ENCODE measurements at places on chromosomes 1 and 21.

GRCh38 chr1:55359611-55360010 lies 144.4 kb upstream of the USP24 start:
- DNase-seq, result no peak

DNA sequence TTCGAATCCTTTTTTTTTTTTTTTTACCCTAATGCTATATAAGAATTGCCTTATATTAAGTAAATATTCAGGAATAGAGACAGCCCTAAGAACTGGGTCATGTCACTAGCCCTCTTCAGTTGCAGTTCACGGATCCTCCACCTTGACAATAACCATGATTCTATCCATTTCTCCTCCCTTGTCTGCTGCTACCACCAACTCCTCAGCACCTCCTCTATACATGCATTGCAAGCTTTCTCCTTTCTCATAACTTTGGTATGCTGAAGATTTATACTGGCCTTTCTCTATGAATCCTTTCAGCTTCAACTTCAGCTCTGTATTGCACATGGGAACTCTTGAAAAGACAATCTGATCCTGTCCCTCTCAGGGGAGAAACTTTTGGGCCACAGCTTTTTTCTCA lies 14.3 kb upstream of the DR1 start:
- DNase-seq, result no peak

GRCh38 chr21:27077501-27077900 lies 110.6 kb upstream of the ADAMTS5 start:
- DNase-seq, result no peak

DNA sequence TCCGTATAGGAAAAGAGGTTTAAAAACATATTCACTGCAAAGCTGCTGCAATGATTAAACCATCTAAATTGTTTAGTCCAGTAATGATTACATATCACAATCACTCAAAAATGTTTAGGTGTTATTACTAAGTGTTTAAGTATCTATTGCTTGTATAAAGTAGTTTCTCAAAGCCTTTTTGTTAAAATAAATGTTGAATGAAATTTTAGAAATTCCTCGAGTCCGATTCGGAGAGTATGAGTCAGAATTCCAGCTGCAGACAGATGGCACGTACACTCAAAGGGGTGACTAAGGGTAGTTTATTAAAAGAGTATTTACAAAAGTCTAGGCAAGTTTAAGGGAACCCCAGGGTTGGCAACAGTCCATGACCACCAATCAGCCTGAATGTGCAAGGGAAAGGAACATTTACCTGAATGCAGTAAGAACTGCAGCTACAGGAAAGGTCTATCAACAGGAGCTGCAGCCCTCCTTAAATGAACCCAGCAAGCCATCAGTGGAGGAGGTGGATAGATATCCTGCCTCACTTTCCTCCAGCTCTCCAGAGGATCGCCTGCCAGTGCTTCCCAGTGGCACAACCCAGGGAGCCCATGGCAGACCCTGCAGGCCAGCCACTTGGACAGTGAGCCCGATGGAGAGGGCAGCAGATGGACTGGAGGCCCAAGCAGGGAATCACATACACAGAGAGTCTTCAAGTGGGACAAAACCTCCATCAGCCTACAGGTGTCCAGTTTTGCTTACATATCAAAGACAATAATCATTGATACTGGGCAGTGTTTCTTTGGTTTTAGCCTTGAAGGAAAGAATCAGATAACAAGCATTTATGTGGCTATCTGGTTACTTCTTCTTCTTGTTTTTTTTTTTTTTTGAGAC lies 92.1 kb upstream of the SLC44A3 start:
- no peak for DNase-seq

GRCh38 chr1:19327301-19327700 lies 15.2 kb downstream of the SLC66A1 start:
- DNase-seq, result no peak

GRCh38 chr1:229440851-229441537 lies 7.1 kb upstream of the ACTA1 start:
- DNase-seq, result no peak

DNA sequence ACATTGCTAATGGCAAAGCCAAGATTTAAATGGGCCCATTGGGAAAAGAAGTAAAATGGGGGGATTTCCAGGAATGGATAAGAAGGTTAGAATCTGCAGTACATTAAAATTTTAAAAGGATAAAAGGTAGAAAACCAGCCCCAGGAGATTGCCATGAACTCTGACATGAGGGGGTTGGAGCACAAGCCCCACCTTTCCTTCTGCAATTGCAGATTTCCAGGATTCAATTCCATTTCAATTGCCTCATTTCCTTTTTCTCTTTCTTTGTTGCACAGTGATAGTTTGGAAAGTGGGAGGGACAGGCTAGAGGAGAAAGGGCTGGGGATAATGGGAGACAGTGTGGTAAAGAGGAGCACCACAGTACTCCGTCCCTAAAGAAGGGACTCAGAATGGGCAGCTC lies 238.5 kb upstream of the RAB4A start:
- DNase-seq, result no peak

Measured in stimulated activated naive CD4-positive, alpha-beta T cell (primary cell).